Stimulated activated CD8-positive, alpha-beta memory T cell treated with anti-CD3 and anti-CD28 coated beads, Interleukin-15, amount 100 ng/mL, for 48 hours (primary cell): ENCODE measurements at places on chromosomes 2 and 18.

- no peak for DNase-seq
These were observed 313.4 kb downstream of the LPIN1 start for GRCh38 chr2:12059616-12060441.

DNA sequence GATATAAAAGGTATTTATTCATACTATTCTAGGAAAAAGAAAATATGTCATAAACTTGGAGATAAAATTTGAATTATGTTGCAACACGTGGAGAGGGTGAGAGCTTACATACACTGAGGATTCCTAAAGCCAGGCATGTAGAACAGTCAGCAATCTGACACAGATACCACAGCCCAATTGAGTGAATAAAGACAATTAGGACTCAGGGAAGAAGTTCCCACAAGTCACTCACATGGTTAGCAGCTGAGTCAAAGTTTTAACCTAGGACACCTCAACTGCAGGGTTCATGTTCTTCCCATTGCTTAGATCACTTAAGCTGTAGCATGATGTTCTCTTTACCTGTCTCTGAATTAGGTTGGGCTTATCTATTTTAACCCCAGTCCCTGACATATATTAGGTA lies 189.5 kb downstream of the CMPK2 start:
- no peak for DNase-seq

- DNase-seq, result no peak
These were observed 32.4 kb downstream of the INO80C start for GRCh38 chr18:35465329-35465728.

GRCh38 chr18:62596145-62597005 lies 73.5 kb downstream of the ZCCHC2 start:
- no peak for DNase-seq
